ENCODE measurements at places on chromosomes 13 and 19.

DNA sequence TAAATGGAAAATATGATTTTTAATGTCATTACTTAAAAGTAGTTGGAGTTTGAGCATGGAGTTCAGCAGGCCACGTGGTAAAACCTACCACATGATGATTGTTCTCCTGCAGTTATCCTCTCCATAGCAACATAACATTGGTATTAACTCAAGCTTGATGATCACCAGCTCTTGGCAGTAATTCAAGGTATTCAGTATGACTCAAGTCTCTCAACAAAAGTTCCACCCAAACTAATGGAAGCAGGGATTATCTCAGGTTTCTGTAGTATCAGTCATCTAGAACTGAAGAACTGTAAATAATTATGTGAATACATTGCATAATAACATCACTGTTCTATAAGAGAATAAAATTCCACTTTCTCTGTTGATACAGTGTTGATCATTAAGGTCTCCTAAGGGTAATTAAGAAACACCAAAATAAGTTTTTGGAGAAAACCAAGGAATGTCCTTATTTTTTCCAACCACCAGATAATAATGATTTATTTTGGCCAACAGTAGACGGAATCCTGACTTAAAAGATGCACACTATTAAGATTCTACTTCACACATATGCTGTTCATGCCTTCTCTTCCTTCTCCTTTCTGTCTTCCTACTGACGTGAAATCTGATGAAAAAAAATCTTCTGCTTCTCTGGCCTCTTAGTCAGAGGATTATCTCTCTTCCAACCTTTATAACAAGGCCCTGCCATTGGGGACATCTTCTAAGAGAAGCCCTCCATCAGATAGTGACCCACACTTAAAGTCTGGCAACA is 1092.3 kb downstream of the EFNB2 start:
- DNase-seq = no peak

DNA sequence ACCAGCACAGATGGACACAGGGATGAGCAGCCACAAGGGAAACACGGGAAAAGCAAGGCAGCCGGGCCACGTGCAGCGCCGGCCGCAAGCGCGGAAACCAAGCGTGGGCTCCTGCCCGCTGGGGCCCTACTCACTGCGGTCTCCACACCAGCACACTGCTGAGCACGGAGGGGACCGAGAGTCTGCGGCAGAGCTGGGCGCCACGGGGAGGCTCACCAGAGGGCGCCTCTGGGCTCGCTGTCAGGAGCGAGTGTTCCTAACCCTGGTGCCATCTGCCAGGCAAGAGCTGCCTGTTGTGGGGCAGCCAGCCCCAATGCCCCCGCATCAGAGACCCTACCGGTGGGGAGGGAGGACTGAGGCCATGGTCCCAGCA is 26.5 kb downstream of the MPND start:
- peak; percentile 71 for DNase-seq

DNA sequence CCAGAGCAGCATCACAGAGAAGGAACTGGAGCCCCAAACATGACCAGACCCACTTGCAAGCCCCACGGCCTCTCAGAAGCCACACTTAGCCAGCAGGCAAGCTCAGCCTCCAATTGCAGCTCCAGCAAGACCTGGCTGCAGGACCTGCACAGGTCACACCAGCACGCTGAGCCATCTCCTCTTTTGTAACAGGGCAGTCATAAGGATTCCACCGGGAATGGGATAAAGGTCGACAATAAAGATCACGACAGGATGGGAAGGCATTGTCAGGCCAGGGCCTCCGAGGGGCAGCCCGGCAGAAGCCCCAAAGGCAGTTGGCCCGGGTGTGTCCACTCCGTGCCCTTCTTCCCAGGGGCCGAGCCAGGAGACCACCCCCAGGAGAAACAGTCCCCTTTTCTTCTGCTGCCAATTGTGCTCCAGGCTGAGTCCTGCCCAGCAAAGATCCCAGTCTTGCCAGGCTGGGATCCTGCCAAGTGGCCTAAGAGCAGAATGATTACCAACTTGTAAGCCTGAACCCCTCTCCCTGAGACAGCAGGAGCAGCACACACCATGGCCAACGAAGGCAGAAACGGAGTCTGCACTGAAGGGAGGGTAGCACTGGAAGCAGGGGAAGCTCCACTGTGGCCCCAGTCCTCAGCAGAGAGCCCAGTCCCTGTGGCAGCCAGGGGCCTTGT is 12.5 kb downstream of the PEPD start:
- DNase-seq = no peak

DNA sequence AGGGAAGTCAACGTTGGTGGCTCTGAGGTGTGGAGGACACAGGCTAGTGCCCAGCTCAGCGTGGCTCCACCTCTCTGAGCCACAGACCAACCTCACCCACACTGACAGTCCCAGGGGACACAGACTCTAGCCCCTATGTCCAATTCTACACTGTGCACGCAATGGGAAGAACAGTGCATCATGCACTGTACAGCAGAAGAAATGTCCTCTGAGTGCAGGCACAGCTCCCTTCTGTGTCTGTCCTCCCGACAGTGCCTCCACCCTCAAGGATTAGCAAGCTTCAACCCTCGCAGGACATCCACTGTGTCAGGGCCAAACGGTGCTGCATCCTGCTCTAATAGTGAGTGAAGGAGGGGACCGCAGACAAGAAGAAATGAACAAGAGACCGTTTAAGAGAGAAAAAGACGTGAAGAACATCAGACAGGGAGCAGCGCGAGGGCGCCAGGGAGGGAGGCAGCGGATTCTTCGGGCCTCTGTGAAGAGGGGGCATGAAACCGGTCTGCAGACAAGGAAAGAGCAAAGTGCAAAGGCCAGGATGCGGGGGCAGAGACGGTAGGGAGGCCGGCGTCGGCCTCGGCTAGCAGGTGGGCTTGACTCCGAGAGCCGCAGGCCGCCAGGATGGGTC is 681 bp downstream of the ZNF837 start:
- DNase-seq = no peak

GRCh38 chr19:16077984-16078758 is 1.9 kb downstream of the TPM4 start:
- peak; percentile 82 for DNase-seq

GRCh38 chr13:114110091-114110829 is 22.2 kb downstream of the RASA3 start:
- peak; percentile 74 for DNase-seq
